LNCaP clone FGC (cell line): ENCODE measurements at places on chromosomes 3 and 15.
A peak's percentile ranks its signal among the peaks of the same experiment; 100 is the strongest.

DNA sequence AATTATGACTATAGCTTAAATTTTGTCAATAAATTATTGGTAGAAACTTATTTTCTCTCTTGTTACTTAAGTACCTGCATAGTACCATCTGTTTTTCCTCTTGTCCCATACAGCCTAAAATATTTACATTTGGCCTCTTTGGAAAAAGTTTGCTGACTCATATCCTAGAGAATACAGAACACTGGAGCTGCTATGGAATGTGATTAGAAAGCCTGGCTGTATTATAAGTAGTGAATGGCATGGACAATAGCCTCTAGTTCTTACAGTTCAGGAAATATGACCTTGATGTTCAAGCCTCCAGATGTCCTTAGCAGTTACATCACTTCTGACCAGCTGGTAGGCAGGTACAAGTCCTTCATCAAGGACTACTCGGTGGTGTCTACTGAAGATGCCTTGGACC is 28.3 kb downstream of the ST8SIA2 start:
- no peak for DNase-seq

- DNase-seq: no peak
Observed at GRCh38 chr3:71156062-71156665, 427.4 kb downstream of the FOXP1 start.

- DNase-seq: no peak
Observed at GRCh38 chr15:90348456-90348855, 3.6 kb upstream of the ZNF774 start.

GRCh38 chr3:78322780-78323179 is 1282.9 kb downstream of the ROBO2 start:
- no peak for DNase-seq

DNA sequence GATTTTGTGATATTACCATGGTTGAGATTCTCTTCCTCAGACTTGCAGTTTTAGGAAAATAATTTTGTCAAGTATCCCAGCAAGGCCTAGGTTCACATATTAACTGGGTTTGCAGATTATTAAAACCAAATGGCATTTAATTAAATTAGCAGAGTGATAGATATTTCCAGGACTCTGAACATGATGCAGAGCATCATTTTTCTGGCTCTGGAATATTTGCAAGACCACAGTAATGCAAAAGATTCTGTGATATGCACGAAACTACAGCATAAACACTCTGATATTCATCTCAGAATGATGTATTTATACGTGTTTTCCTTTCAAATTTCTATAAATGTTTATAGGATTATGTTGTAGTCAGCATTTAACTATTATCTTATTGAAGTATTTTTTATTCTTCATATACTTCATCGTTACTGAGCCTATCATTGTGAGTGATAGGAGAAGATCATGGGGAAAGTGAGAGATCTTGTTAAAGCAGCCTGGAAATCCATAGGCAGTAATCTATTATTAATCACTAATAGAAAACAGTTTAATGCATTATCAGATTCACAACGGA is 1245.6 kb downstream of the OTOL1 start:
- DNase-seq: no peak

DNA sequence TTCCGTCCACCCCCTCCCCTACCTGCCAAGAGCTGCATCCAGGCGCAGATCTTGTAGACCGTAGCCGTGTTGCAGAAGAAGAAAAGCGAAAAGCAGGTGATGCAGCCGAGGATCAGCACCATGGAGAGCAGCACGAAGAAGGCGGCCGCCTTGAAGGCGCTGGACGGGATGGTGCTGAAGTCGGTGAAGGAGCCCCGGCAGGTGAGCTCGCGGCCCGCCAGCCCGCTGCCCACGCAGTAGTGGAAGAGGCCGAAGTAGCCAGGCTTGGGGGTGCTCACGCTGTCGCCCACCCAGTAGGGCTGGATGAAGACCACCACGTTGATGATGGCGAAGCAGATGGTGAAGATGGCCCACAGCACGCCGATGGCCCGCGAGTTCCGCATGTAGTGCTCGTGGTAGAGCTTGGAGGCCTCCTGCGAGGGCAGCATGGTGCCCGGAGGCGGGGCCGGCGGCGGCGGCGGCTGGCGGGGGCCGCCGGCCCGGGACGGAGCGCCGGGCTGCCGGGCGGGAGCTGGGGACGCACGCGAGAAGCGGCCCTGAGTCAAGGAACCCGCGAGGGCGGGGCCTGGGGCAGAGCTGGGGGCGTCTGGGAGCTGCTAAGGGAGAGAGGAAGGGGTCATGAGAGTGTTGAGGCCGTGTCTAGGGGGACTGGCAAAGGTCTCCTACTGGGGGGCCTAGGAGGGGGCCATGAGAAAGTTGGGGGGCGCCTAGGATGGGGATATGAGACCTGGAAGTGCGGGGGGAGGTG is 1.2 kb downstream of the LHFPL4 start:
- DNase-seq: peak; percentile 23

DNA sequence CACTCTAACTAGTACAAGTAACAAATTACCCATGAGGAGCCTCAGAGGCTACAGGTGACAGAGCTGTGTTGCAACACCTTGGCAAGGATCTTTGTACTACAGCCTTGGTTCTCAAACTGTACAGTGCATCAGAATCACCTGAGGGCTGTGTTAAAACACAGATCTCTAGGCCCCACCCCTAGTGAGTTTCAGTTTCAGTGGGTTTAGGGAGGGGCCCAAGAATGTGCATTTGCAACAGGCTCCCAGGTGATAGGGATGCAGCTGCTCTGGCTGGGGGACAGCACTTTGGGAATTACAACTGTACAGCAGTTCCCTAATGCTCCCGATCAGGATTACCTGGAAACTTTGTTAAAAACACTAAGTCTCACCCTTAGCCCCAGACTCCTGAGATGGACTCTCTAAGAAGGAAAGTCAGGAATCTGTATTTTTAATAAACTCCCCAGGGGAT is 66.1 kb upstream of the NR2F2 start:
- no peak for DNase-seq
